ENCODE measurements at places on chromosomes 6 and 20.

DNA sequence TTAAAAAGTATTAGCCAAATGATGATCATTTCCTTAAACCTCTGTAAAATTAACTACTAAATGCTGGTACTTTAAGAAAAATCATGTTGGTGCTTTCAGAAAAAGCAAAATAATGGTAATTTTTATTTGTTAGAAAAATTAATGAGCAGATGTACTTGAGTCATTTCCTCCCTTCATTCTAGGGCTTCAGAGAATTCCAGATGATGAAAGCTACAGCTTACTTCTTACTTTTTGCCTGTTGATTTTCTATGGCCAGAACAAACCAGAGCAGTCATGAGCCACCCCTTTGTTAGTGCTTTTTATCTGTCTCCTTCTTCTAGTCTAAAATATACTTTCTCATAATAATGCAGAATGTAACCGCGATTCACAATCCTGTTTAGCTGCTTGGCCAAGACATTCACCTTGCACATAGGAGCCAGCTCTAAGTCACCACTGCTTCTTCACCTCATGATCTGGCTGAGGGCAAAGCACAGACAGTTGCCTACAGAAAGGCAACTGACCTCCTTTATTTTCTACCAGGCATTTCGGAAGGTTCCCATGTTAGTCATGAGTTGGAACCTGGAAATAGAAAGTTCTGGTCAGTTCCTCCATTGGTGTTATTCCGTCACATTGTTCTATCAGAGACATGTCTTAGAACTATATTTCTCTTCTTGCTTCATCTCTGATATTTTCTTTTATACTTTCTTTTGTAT lies 43.5 kb upstream of the TINAG start:
- DNase-seq = no peak

DNA sequence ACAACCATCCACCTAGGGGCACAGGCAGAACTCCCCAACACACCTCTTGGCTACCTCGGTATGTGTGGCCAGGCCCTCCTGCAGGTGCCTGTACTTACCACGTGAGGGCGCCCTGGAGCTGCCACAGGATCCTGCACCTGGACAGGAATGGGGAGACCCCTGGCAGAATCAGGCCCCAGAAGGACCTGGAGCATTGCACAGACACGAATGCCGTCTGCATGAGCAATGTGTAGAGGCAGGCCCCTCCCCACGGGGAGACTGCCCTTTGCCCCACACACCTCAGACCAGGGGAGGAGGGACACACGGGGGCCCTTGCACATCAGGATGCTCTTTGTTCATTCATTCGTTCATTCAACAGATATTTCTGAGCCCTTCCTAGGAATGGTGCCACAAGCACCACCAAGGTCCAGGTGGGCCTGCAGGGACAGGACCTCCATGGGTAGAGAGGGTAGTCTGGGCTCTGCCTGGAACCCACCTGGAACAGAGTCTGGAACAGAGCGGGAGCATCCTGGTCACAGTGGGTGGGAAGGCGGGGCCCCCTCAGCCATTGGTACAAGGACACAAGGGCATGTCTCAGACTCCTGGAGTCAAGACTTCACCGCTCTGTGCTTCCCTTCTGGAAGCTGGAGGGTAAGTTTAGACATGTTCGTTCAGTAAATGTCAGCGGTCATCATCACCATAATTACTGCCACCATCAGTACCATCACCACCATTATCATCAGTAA lies 32.3 kb downstream of the YTHDF1 start:
- DNase-seq = peak; percentile 46

- DNase-seq = no peak
These were observed 48.6 kb downstream of the FOXO3 start for GRCh38 chr6:108609276-108609769.

- no peak for DNase-seq
These were observed 60.4 kb upstream of the FOXQ1 start for GRCh38 chr6:1251198-1252155.

GRCh38 chr6:36685926-36686667 lies 7.6 kb downstream of the CDKN1A start:
- no peak for DNase-seq

- DNase-seq = no peak
These were observed 149.7 kb downstream of the KIF16B start for GRCh38 chr20:16423311-16424212.

GRCh38 chr6:86355271-86355670 lies 582.1 kb upstream of the HTR1E start:
- no peak for DNase-seq

- no peak for DNase-seq
These were observed 11.9 kb downstream of the NELFCD start for GRCh38 chr20:58992911-58993310.

DNA sequence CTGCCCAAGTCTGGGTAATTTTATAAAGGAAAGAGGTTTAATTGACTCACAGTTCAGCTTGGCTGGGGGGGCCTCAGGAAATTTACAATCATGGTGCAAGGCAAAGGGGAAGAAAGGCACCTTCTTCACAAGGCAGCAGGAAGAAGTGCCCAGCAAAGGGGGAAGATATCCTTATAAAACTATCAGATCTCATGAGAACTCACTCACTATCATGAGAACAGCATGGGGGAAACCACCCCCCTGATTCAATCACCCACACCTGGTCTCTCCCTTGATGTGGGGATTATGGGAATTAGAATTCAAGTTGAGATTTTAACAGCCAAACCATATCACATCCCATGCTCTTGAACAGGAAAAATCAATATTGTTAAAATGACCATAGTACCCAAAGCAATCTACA lies 215.2 kb upstream of the TAB2 start:
- DNase-seq = no peak

DNA sequence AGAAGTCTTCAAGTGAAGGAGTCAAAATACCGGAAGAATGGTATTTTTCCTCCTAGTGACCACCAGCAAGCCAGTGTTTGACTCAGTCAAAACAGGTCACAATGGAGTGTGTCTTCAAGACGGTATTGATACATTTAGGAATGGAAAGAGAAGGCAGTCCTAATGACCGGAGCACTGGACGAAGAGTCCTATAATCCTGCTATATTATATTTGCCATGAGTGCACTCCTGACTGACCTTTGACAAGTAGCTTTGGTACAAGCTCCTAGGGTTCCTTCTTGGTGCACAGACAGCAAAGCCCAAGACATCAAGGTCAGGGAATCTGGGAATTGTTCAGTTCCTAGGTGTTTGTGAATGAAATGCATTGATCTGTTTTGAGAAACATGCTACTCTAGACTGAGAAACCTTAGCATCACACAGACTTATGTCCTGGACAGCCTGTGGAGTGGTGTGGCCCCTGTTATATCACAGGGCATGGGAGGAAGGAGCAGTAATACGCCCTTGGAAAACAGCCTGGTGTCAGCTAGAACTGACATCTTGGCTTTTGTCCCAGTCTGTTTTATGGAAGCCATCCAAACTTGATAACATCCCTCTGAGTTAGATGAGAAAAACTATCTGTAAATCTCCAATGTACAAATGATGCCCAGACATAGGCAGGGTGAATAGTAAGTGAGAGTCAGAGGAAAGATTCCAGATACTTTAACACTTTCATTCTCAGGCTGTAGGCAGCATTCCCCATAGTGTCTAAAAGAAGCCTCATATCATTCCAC lies 18.5 kb downstream of the NOX3 start:
- no peak for DNase-seq

DNA sequence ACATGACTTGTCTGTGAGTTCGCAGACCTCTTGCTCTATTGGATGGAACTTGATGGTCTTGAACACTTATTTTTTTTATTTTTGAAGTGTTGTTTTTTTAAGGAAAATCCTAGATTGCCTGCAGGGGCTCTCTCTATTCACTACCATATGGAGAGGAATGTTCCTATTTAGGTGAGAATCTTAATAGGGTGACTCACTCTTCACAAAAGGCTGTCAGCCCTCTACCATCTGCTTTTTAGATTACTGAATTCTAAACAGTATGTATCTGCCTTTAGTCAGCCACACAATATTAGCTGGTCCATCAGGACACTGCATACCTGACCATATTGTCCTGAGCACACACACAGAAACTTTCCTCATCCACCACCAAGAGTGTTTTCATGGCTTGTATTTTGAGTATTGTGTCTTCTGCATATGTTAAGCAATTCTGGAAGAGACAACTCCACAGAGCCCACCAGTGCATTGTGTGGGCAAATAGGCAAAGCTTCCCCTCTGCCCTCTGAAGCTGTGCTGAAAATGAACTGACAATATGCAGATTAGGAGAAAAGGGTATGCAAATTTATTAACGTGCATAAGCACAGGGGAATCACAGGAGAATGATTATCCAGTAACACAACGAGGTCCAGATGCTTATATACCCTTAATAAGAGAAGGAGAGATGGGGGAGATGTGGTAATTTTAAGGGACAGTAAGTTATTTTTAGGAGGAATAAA lies 6.6 kb upstream of the BTBD9 start:
- no peak for DNase-seq

GRCh38 chr6:99104218-99104617 lies 156.5 kb upstream of the FBXL4 start:
- DNase-seq = no peak

- DNase-seq = no peak
These were observed 70.6 kb downstream of the MRPL14 start for GRCh38 chr6:44056392-44057237.

- DNase-seq = no peak
These were observed 131.6 kb downstream of the KIF16B start for GRCh38 chr20:16441546-16442164.

GRCh38 chr6:130069485-130069884 lies 51.1 kb downstream of the L3MBTL3 start:
- no peak for DNase-seq

DNA sequence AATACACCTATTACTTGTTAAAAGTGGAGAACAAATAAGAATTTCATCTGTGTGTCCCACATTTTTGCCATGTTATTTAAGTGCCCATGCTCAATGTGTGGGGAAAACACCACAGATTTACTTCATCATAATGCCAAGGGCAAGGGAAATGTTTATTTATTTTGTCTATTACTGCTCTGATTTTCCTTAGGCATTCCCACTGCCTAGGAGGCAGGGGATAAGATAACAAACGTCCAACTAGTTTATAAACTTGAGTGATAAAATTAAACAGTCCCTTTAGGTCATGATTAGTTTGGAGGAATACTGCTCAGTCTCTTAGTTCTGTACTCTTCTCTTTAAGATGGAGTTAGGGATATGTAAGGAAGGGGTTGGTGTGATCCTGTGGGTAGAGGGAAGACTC lies 598.4 kb upstream of the MARCKS start:
- DNase-seq = no peak

Measured in T-helper 9 cell (primary cell).